ENCODE measurements at places on chromosomes 1 and 21.

- no peak for DNase-seq
Observed at GRCh38 chr1:65420590-65421350, at the start of the genes LEPR and LEPROT. TSS of gene LEPR (plus strand) at chr1:65420668. CDS start at chr1:65565566, 144,898 bp downstream. TSS of gene LEPROT (plus strand) at chr1:65420668. CDS start at chr1:65420725, 57 bp downstream.

GRCh38 chr1:53332186-53332564 lies 4.3 kb upstream of the LRP8 start:
- no peak for DNase-seq

DNA sequence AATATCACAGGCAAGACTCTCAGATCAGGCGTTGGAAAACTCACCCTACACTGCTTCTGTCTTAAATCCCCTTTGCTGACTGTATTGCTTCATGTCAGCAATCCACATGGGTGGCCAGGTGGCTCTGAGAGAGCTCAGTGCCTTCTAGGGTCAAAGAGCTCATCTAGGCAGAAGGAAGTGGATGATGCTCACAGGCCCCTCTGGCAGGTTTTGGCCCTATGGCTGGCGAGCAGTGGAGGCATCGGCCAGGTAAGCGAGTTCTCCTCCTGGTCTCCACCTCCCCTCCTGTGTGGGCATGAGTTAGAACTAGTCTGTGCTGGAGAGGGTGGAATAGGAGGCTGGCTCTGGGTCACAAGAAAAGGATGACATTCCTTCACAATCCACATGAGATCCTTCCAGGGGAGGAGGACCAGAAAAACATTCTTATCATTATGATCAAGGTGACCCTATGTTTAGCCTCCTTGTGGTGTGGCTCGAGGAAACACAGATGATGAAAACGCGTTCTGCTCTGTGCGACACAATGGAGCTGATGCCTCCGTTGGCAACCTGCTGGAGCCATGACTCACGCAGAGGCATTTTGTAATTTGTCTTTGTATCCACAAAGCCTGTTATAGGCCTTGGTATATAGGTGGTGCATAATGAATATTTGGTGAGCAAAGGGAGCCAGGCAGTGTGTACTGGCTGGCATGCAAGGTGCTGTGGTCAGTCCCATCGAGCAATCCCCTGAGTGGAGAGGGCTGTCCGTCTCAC lies 264.6 kb upstream of the RAB4A start:
- no peak for DNase-seq

GRCh38 chr1:8599646-8600212 lies 217.7 kb downstream of the RERE start:
- DNase-seq: peak; percentile 26

DNA sequence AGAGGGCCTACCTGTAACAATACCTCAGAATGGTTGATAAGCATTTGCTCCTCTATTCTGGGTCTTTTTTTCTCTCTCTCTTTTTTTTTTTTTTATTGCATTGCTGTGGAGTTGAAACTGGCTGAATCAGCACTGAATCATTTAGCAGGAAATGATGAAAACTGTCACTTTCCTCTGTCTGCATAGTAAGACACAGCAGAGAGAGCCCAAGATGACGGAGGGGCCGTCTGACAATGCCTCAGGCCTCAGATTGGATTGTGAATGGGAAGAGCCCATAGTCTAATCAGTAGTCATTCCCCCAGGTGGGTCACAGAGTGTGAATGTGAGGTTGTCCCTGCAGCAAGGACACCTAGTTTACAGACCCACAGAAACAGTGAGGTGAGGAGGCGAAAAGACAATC lies 193.2 kb upstream of the PLXNA2 start:
- no peak for DNase-seq

DNA sequence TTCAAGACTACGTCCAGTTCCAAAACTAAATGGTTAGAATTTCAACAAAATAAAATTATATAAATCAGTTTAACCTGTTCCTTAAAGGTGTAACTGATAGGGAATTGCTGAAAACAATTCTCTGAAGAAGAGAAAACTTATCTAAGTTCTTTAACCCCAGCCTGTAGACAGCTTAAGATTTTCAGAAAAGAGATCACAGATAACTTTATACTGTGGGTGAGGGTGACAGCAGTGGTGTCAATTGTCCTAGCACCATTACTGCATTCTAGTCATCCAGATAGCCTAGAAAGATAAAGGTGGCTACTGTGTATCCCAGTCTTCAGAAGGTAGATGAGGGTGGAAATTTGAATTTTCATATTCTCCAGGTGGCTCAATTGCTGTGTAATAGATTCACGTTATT lies 19.7 kb upstream of the DEGS1 start:
- DNase-seq: no peak

GRCh38 chr1:8226747-8227146 lies 91.2 kb upstream of the SLC45A1 start:
- no peak for DNase-seq

DNA sequence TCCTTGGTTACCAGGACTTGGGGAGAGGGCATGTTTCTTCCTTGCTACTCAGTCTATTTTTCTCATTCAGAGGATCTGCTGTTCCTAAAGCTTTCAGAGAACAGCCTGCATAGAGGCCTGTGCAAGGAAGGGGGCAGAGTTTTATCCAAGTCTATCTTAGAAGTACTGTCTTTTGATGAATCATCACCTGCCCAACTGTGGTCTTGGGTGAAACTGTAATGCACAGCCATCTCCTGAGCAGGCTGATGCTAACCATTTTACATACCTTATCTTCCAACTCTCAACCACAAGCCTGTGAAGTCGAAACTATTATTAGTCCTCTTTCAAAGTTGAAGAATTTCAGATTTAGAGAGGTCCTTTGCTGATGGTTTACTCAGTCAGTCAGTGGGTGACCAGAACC lies 368.0 kb downstream of the HHAT start:
- no peak for DNase-seq

DNA sequence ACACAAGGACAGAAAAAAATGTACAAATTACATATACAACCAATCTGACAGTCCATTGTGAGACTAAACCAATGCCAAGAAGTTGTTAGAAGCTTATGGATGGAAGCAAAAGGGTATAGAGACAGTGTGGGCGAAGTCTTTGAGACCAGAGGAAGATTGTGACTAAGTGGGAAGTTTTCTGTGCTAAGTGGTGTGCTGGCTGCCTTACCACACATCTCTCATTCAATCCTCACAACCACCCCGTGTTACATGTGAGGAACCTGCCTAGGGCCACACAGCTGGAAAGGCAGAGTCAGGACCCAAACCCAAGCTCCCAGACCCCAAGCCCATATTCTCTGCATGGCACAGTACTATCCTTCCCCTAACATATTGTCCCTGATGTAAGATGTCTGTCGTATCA lies 53.5 kb upstream of the DUSP10 start:
- DNase-seq: no peak

- no peak for DNase-seq
Observed at GRCh38 chr1:5404412-5405203, 587.6 kb downstream of the NPHP4 start.

- no peak for DNase-seq
Observed at GRCh38 chr1:213605732-213606131, 382.0 kb upstream of the PROX1 start.

DNA sequence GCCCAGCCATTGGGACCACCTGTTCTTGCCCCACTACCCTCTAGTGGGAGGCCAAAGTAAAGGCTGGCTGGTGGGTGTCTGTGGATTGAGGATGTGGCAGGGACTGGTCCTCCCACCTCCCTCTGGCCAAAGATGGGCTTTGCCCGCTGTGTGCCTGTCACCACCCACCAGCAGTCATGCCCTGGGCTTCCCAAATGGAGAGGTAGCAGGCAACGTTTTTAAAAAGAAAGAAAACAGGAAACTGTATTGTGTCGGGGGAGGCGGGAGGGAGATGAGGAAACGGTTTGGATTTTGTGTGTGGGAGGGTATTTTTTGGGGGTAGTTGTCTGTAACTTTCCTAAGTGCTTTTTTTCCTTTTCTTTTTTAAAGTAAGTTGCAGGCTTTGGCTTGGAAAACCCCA lies 30.1 kb downstream of the SZRD1 start:
- DNase-seq: no peak

DNA sequence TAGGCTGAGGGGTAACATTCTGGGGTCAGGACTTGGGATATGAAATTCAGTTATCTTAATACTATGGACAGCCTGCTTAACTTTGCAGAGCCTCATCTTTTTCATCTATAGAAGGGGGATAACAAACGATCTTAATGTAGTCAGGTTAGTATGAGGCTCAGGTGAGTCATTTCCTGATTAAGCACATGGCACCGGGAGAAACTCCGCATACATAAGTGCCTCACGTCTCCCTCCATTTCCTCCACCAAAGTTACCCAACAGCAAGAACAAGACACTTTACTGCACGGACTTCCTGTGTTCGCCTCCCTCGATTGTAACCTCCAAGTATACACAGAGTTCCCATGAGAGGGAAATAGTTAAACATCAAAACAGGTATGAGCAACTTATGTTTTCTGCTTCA lies 112.7 kb upstream of the COA6 start:
- DNase-seq: no peak

- DNase-seq: no peak
Observed at GRCh38 chr1:20028125-20028524, 41.9 kb upstream of the PLA2G5 start.

- no peak for DNase-seq
Observed at GRCh38 chr1:203421246-203421645, 54.4 kb upstream of the PRELP start.

GRCh38 chr1:9066945-9067807 lies 2.3 kb downstream of the SLC2A5 start:
- DNase-seq: no peak

DNA sequence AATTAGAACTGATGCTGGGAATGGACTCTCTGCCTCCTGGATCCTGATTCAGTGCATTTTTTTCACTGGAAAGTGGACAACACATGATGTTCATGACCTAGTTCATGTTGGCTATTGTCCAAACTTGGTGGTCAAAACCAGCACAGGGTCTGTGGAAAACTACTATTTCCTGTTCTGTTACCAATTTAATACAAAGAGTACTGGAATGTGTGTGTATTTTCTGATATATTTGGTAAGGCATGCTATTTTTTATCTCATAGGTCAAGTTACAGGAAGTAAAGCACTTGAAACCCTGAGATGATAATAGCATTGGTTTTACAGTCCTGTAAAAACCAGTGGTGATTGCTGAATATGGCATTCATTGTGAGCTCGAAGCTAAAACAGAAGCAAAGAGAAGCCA lies 89.9 kb downstream of the SGIP1 start:
- DNase-seq: no peak

- no peak for DNase-seq
Observed at GRCh38 chr1:103142461-103142860, 34.1 kb upstream of the COL11A1 start.

- peak; percentile 57 for DNase-seq
Observed at GRCh38 chr1:3012456-3013291, 8.6 kb upstream of the ACTRT2 start.

- no peak for DNase-seq
Observed at GRCh38 chr1:57015071-57015470, 49.3 kb upstream of the C8B start.

GRCh38 chr21:28338701-28339305 lies 653.9 kb downstream of the LTN1 start:
- DNase-seq: no peak

DNA sequence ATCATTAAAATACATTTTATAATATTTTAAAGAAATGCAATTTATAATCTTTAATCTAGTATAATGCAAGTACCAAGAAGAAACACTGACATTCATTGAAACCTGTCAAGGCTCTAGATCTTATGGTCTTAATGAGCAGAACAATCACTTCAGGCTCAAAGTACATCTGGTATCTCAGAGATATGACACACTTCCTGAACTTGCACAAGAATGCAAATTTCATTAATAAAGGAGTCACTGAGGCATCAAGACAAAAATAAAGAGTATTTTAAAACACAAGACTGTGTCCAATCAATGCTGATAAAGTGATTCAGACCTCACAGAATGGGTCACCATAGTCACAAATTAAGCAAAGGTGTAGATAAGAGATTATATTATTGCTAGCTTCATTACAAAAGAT lies 178.1 kb downstream of the AK5 start:
- no peak for DNase-seq

- DNase-seq: no peak
Observed at GRCh38 chr1:180312926-180313325, 82.9 kb downstream of the LHX4 start.

- peak; percentile 40 for DNase-seq
Observed at GRCh38 chr1:24503059-24503751, 569 bp downstream of the RCAN3 start.

DNA sequence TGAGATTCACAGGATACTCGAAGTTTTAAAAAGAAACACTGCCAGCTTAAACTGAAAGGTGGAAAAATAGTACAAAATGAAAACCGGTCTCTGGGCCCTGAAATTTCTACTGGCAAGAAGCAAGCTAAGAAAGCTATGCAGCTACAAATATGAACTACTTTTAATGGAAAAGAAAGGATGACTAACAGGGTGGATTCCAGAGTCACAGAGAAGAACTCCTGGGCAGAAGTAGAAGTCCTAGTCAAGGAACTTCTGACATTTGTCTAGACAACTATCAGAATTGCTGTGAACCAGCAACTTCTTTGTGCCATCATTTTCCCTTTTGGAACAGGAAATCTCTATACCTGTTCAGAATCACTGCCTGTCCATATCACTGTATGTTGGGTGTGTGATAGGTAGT lies 38.1 kb downstream of the CD160 start:
- no peak for DNase-seq

- DNase-seq: no peak
Observed at GRCh38 chr1:238115852-238116251, 225.1 kb upstream of the ZP4 start.

GRCh38 chr1:37354876-37355650 lies 119.3 kb upstream of the ZC3H12A start:
- DNase-seq: no peak

DNA sequence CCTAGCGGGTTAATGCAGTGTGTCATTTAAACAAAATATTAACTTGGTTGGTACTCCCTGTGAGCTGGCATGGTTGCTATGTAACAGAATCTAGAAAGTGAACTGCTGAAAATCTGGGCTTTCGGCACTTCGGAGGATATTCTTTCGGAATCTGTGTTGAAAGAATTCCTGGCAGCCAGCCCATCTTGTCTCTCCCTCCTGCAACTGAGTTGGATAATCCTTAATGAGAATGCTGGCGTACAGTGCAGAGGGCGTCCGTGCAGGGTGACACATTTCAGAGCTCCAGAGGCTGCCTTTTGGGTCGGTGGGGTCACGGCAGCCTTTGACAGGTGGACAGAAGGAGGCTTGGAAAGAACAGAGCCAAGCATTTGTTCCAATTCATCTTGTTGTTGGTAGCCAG lies 3.7 kb downstream of the KAZN start:
- DNase-seq: peak; percentile 40
